ENCODE measurements at places on chromosomes 5 and 9.

DNA sequence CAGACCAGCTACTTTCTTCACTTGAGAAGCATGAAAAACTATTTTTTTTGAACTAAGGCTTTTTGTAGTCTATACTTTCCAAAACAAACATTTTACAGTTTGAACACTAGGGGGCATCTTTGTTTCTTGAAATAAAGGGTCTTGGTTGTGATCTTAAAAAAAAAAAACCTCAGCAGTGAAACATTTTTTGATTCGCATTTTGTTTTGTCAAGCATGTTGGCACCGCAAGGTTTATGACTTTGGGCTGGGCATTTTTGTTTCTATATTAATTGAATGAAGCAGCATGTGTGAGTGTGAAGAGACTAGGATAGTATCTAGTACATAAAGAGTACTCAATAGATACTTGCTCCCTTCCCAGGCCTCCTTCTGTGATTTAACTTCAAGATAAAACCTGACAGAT is 31.6 kb upstream of the ACOT12 start:
- DNase-seq, result no peak

GRCh38 chr5:170426149-170426767 is 37.1 kb upstream of the KCNMB1 start:
- no peak for DNase-seq

DNA sequence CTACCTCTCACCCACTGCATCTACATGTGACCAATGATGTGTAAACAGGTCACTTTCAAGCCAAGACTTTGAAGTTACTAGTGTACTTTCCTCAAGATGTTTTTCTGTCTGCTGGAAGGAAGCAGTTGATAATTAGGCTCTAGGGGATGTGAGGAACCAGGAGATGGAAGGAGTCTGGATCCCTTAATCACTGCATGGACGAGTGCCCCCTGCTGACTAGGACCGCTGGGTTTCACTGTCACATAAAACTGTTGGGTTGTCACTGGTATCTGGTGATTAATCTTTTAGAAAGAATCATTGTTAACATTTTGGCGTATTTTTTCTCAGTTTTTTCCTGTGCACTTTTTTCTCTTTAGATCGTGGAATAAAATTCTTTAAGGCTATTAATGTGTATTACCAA is 79.5 kb downstream of the SREK1 start:
- no peak for DNase-seq

DNA sequence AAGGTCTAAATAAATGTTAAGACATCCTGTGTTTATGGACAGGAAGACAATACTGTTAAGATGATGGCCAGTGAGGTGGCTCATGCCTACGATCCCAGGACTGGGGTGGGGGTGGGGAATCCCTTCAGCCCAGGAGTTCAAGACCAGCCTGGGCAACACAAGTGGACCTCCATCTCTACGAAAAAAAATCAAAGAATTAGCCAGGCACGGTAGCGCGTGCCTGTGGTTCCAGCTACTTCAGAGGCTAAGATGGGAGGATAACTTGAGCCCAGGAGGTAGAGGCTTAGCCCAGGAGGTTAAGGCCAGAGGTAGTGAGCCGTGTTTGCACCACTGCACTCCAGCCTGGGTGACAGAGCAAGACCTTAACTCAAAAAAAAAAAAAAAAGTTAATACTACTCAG is 5.3 kb downstream of the ROR2 start:
- no peak for DNase-seq

GRCh38 chr9:128523199-128523925 is 18.8 kb downstream of the GLE1 start:
- DNase-seq, result no peak

- DNase-seq, result no peak
These were observed 1.1 kb downstream of the CFAP90 start for GRCh38 chr5:7849681-7850394.

DNA sequence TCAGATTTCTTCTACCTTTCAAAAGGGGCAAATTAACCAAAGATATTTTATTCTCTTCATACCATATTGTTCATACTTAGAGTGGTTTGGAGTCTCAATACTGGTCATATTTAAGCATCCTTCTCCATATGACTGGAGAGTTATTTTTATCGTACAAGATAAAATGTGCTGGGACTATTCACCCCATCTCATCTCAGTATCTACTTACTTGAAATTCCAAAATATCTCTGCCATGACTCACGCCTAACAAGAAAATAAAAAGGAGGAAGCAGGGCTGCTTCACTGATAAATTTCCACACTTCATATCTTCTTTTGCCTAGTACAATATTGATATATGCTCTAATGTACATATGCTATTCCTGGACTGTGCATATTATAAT is 277.9 kb upstream of the CDH9 start:
- no peak for DNase-seq

GRCh38 chr5:131280417-131280816 is 16.6 kb downstream of the CDC42SE2 start:
- DNase-seq, result no peak

- no peak for DNase-seq
These were observed 6.7 kb downstream of the INIP start for GRCh38 chr9:112711050-112711689.

DNA sequence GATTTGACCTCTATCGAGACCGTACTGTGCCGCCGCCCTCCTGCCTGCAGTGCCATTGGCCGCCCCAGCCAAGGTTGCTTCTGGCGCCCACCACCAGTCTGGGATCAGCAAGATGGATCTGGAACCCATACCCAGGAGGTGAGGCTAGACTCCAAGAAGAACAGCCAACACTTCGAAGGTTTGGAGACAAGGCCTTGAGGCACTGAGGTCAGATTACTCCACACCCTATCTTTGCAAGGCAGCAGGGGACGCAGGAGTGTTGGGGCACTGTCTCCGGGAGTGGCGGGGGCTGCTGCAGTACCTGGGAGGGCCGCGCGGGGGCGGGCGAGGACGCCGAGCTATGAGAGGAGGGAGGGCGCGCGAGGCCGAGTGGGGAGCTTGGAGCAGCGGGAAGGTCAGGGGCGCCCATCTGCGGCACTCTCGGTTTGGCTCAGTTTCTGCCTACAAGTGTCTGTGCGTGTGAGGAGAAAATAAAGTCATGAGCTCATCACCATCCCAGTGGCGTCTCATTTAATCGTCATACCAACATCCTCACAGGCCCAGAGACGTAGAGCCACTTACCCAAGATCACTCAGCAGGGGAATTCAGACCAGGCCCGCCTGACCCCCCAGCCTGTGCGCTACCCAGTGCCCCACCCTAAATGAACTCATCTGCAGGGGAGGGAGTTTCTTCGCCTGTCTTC is 20.5 kb upstream of the PSD2 start:
- peak; percentile 52 for DNase-seq

DNA sequence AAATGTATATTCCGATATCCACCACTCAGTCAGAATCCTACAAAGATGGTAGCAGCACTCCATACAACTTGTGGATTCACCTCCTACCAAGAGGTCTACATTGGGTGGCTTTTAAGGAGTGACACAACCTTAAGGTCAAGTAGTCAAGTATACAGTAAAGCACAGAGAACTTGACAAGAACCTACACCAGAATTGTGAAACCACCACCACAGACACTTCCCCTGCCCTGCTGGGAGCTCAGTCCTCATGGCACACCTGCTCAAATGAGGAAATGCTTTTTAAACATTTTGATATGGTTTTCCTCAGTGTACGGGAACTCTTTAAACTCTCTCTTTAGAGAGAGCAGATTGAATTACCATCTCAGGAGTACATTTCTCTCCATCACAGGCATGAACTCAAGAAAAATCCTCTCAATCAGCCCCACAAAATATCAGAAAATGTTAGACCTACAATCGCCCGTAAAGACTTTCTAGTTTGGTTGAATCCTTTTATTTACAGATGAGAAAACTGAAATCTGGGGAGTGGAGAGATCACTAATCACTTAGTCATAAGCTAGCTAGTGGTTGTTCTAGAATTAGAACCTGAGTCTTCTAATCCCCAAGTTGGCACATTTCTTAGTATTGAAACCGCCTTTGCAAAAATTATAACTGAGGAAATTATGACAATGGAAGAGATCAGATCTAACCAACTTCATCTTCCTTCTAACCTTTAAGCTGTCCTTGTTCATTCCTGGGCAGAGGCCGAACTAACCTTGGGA is 38.5 kb upstream of the NR4A3 start:
- DNase-seq, result no peak

- no peak for DNase-seq
These were observed 828.1 kb upstream of the ZNF608 start for GRCh38 chr5:125574491-125575044.

DNA sequence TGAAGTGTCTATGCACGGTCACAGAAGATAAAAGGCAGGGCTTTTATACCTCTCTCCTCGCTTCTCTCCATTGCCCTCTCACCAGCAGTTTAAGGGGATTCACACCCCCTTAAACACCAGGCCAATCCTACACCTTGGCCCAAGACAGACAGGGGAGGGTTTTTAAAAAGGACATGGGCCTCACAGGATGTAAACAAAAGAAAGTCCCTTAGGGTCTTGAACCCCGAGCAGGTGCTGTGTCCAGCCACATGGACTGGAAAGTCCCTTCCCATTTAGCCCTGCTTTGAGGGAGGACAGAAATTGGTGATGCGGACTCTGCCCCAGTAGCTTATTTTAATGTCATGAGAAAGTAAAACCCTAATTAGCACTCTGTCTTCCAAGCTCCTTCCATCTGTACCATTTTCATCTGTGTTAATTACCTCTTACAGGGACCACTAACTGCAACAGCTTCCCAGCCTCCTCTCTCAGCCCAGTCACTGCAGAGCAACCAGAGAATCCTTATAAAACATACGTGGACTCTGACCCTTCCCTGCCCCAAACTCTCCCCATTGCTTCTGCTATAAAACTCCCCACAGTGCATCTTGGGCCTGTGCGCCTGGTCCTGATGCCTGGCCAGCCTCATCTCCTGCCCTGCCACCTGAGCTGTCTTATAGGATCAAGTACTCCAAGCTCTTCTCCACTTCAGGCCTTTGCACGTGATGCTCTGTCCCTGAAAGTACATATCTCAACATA is 16.7 kb downstream of the WHRN start:
- DNase-seq, result no peak

DNA sequence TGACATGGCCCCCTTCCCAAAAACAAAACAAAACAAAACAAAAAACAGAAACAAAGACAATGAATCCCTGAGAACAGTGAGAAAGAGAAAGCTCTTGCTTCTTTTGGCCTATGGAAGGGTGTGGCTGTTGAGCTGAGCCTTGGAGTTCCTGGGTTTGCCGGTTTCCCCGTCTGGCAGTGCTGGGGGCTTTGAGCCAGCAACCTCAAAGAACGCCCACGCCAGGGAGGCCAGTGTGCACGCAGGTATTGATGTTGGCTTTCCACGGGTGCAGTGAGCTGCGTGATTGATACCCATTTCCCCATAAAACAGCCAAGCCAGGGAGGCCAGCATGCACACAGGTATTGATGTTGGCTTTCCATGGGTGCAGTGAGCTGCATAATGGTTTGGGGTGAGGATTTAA is 8.3 kb upstream of the LCN1 start:
- no peak for DNase-seq

- no peak for DNase-seq
These were observed 34.0 kb upstream of the GLRX start for GRCh38 chr5:95856501-95856981.

DNA sequence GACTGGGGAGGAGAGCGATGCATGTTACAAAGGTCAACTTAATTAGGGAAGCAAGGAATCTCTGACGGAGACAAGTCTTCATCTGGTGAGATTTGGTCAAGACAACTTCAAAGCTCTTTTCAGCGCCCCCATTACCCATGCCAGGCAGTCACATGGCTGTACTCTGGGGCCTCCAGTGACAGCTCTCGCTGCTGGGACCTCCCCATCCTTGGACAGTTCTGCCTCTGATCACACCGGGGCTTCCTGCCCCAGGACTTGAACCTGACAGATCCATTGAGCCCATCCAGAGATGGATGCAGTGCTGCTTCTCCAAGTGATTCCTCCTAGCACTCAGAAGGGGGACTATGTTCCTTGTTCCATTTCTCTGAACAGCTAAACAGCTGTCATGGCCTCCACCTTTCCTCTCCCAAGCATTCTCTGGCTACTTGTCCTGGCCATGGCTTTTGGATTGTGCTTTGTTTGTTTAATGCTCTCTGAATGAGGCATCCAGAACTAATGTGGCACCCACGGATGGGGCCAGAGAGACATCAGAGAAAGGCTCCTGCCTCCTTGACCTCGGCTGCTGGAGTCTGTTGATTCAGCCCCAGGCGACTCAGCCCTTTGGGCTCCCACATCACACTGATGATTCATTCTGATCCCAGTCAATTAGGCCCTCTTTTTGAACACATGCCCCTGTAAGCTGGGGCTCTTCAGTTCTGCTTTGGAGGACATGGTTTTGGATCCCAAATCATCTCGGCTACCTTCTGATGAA is 122.1 kb upstream of the ADAMTS16 start:
- no peak for DNase-seq

GRCh38 chr5:178625679-178626483 is 969 bp downstream of the CLK4 start:
- no peak for DNase-seq

DNA sequence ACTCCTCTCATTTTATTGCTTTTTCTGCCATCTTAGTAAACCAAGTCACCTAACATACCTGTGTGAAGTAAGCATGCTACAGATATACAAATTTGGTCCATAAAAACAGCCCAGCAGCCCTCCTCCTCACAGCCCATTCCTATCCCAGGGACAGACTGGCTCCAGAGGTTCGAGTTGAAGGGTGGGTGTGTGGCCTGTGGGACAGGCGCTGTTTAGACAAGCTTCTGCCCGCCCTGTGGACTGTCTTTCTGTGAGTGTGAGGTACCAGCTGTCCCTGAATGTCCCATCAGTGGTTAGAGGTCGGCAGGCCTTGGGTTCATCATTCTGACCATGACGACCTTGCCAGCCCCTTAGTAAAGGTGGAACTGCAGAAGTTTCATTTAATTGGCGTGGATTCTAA is 82.0 kb downstream of the WNK2 start:
- DNase-seq, result no peak

GRCh38 chr9:115234094-115234493 is 116.1 kb upstream of the TNC start:
- DNase-seq, result no peak

Measured in stimulated activated CD4-positive, alpha-beta T cell treated with anti-CD3 and anti-CD28 coated beads, Interleukin-15, amount 100 ng/mL, for 1 hour (primary cell).